ENCODE measurements at places on chromosomes 6 and 20.

GRCh38 chr6:86856937-86857563, 80.3 kb upstream of the HTR1E start:
- peak; percentile 22 for DNase-seq

DNA sequence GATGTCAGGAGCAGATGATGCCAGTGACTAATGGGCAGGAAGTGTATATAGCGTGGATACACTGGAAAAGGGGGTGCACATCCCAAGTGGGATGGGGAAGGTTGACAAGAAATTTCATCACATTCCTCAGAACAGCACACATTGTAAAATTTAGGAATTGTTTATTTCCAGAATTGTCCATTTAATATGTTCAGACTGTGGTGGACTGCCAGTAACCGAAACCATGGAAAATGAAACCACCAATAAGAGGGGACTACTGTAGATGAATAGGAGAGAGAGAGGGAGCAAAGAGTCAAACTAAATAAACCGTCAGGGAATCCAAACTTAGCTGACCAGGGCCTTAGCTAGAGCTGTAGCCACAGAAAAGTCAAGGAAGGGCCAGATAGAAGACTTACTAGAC, 164.4 kb upstream of the PRDM1 start:
- DNase-seq, result no peak

DNA sequence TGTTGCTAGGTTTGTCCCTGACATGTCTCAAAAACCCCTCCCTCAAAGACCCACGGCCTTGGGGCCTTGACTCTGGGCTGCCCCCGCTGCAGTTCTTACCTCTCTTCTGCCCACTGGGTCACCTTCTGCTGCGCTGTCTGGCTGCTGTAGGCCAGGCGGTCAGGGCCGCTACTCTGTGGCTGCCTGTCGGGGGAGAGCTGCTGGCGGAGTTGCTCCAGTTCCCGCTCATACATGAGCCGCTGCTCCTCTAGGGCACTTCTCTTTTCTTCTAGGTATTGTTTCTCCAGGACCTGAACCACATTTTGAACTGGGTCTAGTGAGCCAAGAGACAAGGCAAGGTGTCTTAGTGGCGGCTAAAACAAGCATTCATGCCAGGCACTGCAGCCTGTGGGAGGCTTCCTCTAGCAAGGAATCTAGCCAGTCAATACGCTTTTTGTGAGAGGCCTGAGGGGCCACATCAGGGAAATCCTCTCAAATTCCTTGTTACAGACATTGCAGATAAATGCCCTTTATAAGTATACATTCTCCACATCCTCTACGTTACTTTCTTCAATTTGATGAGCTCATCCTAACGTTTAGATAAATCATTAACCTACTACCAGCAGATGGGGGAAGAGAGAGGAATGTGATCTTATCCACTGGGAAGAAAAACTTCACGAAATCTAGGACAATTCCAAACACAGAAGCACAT, 110.3 kb upstream of the NUP153 start:
- no peak for DNase-seq

DNA sequence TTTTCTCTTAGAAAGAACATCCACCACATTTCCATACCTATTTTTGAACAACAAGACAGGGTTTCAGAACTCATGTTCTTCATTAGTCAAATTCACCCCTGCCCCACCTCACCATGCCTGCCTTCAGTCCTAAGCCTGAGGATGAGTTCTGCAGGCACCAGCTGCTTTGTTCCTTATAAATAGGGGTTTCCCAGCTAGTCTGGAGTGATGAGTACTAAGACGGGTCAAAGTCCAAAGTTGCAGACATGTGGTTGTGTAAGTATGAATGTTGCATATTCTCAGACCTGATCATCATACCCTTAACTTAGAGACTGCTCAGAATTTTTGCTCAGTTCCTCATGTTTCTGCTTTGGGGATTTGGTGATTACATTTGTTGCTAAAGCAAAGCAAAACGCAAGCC, 257.7 kb upstream of the CDYL start:
- no peak for DNase-seq

- no peak for DNase-seq
Observed at GRCh38 chr6:168838037-168838399, 397.0 kb downstream of the SMOC2 start.

GRCh38 chr6:55632953-55633352, 54.0 kb upstream of the HMGCLL1 start:
- DNase-seq, result no peak

DNA sequence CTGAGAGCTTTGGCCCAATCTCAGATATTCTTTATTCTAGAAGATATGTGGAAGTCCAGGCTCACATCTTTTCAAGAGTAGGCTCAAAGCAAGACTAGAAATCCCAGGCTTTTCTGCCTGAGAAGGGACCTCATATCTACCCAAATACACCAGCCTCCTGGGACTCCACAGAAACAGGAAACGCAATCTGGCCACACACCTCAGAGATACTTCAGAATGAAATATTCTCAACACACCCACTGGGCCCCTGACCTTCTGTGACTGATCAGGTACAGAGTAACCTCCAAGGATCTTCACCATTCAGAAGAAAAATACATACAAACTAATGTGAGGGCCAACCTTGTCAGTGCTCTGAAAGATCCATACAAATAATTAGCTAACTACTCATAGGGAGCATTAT, 183.2 kb downstream of the HIVEP2 start:
- DNase-seq, result no peak

DNA sequence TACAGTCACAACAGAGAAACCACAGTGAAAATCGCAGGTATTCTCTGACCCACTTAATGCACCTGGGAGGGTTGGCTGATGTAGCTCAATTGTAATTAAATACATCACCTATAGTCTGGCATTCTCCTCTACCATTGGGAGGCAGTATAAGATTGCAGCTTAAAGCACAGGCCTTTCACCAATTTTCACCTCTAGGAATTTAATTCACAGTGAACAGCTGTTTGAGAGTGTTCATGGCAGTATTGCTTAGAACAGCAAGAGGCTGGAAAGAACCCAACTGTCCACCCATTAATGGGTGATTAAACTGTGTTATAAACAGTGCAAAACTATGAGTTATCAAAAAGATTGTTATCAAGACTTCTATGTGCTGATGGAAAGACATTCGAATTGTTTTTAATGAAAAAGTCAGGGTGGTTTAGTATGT, 2.0 kb downstream of the EDEM2 start:
- DNase-seq, result no peak

DNA sequence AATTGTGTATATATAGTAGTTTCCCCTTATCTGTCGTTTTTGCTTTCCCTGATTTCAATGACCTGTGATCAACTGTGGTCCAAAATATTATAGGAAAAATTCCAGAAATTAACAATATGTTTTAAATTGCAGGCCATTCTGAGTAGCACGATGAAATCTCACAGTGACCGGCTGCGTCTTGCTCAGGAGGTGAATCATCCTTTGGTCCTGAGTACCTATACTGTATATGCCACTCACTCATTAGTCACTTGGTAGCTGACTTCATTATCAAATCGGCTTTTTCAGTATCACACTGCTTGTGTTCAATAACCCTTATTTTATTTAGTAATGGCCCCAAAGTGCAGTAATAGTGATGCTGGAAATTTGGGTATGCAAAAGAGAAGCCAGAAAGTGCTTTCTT, 728.3 kb upstream of the EYS start:
- DNase-seq, result no peak

DNA sequence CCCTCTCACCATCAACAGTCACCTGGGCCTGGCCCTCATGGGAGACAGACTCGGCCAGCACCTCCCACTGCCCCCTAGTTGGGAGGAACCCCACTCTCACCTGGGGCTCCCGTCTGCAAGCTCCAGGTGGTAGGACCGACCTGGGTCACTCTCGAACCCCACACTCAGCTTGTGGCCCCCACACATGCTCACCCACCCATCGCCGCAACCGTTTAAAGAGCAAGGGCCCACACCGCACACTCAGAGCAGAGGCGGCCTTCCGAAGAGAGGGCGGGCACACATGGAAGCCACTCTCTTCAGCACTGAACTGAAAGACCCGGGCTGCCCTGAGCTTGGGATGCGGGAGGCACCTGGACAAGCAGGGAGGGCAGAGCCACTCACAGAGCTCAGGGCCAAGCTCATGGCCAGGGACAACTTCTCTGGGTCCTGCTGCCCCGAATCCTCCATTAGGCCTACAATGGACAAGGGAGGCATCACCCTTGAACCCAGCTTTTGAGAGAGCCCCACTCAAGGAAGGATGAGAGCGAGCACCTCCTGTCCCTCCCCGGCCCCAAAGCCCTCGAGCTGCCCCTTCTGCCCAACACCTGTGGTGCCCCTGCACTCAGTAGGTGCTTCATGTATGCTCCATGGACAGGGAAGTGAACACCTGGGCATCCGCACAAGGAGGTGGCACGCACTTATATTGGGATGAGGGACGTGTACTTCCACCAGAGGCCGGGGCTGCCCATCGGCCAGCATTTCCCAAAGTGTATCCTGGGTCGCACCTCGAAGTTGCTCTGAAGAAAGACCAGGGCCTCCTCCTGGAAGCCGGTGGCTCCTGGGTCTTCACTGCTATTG, 50.4 kb downstream of the YTHDF1 start:
- DNase-seq, result no peak

DNA sequence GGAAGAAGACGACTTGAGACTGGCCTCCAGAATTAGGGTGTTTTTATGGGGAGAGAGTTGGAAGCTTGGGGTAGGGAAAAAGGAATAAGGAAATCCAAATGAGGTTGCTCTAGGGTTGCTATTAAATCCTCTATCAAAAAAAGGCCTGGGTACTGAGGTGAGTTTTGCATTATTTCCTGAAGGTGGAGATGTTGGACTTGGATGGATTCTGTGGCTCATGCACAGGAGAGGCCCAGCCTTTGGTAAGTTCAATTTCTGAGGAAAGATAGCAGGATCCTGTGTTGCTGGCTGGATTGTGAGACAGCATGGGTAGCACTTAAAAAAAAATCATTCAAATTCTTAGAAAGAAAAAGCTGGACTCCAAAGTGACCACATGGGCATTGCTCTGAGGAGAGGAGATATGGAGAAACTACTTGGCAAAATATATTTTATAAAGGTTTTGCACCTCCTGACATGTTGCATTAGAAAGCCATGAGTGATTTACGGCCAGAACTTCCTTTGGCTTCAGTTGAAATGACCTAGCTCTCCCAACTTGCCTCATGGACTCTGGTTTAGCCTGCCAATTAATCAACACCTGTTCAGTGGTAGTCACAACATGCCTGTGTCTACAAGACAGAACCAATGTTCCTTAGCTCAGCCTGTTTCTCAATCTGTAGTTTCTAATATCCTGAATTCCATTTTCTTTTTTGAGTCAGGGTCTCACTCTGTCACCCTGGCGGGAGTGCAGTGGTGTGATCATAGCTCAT, 152.1 kb upstream of the RALGAPA2 start:
- DNase-seq, result no peak

DNA sequence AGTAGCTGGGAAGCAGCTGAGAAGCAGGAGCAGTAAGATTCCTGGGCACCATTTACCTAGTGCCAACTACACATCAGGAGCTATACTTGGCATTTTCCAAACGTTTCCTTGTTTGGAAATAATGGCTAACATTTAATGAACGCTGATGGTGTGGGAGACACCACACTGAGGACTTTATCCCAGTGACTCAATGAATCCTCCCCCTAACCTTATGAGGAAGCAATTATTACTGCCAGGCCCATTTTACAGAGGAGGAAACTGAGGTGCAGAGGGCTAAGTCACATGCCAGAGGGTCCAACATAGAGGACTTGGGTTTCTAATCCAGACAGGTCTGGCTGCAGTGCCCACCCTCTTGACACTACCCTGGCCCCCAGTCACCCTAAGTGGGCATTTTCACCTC, 6.1 kb downstream of the PTGIS start:
- no peak for DNase-seq

DNA sequence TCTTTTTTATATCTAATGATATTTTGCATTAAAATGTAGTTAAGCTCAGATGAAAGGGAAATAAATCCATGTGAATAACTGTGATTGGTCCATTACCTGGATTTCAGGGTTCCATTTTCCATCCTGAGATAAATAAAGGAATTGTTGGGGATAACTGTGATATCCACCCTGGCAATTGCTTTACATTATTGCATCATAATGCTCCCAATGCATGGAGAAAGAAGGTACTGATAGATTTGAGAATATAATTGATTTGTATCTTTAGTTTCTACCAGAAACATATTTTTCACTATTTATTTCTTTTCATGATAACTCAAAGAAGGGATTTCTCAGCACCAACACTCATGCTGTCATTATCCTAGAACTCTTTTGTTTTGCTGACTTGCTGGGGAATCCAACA, 102.0 kb upstream of the KCNQ5 start:
- DNase-seq, result no peak

- no peak for DNase-seq
Observed at GRCh38 chr6:112252571-112253497, 1.5 kb downstream of the LAMA4 start.

GRCh38 chr6:26318459-26319404, 46.3 kb upstream of the BTN3A2 start:
- no peak for DNase-seq

DNA sequence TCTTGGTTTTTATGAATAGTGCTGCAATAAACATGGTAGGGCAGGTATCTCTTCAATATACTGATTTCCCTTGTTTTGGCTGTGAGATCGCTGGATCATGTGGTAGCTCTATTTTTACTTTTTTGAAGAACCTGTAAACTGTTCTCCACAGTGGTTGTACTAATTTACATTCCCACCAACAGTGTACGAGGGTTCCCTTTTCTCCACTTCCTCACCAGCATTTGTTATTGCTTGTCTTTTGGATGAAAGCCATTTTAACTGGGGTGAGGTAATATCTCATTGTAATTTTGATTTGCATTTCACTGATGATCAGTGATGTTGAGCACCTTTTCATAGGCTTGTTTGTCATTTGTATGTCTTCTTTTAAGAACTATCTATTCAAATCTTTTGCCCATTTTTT, 8.0 kb upstream of the ARG1 start:
- no peak for DNase-seq

DNA sequence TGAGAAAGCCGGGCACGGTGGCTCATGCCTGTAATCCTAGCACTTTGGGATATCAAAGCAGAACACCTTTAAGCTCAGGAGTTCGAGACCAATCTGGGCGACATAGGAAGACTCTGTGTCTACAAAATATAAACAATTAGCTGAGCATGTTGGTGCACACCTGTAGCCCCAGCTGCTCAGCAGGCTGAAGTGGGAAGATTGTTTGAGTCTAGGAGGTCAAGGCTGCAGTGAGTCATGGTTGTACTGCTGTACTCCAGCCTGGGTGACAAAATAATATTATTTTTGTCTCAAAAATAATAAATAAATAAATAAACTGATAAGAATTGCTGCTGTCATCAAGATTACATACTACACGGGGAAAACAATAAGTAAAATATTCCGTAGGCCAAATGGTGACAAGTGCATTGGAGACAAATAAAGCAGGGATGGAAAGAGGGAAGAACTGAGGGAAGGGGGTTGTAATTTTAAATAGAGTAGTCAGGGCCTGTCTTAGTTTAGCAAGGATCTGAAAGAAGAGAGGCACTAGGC, 14.0 kb upstream of the TOP1 start:
- DNase-seq, result no peak
